Stimulated activated CD4-positive, alpha-beta T cell treated with anti-CD3 and anti-CD28 coated beads, Interleukin-12 subunit alpha, Interleukin-12 subunit beta, amount 100 ng/mL, for 24 hours (primary cell): ENCODE measurements at places on chromosomes 2 and 18.

GRCh38 chr2:187917535-187917934 lies 363.3 kb upstream of the TFPI start:
- no peak for DNase-seq

DNA sequence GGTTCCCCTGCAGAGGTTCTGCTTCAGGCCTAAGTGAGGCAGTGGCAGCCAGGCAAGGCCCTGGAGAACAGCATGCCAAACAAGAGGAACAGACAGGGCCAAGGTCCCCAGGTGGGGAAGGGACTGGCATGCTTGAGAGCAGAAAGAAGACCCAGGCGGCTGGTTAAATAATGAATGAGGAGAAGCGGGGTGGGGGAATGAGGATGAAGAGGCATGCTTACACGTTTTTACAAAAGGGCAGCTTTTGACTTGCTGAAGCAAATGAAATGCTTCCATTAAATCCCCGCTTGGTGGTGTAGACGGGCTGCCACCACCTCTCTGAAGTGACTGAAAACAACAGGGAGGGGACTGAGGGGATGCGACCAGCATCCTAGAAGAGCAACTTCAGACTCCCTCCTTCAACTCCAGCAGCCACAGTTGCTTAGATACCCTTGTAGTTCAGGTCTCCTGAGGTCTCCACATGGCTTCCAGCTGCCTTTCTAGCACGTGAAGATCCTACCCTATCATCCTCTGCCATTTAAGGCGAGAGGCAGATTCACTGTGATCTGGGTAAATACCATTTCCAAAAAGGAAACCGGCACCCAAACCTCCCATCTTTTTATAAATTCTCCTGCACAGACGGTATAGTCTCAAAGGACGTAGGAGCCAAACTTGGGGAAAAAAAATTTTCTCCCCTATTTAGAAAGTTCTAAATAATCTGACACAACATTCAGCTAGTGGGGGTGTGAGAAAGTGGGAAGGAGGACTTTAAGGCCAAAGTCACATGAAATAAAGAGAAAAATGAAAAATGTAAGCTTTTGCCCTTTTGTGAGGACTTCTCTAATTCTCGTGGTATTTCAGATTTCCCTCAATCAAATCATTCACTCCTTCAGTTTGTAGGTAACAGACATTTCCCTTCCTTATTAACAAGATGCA lies 65.6 kb downstream of the CACNB4 start:
- DNase-seq = no peak

DNA sequence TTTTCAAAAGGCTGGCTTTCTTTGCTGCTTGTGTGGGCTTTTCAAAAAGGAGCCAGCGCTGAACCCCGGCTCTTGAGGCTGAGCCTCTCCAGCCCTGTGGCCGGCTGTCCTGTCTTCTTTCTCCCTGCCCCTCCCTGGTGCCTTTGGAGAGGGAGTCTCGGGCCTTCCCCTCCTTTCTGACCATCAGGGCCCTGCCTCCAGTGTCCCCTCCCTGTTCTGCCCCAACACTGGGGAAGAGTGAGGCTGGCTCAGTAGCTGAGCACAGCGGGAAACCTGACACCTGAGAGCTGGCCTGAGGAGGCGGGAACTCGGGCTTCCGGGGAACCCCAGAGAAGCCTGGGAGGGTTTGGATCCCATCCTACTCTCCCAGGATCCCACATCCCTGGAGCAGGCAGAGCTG lies 232.1 kb downstream of the LOXHD1 start:
- no peak for DNase-seq

DNA sequence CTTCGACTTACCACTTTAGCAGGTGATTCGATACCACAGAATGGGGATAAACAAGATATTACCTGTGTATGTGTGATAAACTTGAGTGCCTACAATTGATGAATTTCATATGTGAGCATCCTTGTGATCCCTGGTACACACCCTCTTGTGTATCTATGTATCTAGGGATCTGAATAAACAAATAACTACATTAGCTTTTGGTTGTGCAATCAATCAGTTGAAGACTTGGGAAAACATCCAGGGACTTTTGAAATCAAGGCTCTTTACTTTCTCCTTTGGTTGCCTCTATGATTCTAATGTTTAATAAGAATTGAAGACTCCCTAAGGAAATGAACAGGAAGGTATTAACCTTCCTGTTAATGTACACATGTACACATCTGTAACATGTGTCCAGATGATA lies 97.3 kb upstream of the DCC start:
- no peak for DNase-seq

GRCh38 chr2:64085936-64086335 lies 58.3 kb downstream of the PELI1 start:
- no peak for DNase-seq

DNA sequence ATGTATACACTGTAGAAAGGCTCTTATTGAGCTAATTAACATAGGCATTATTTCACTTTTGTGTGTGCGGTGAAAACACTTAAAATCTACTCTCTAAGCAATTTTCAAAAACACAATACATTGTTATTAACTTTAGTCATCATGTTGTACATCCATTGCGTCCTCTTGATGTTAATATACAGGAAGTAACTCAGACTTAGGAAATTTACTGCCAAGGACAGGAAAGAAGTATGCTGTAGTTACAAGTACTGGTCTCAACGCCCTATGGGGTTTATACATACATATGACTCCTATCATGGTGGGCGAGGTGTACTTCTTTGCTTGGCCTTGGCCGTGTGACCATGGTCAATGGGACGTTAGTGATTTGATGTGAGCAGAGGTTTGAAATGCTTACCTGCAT lies 15.5 kb downstream of the SCTR start:
- DNase-seq = no peak

GRCh38 chr18:11871501-11871900 lies 20.3 kb downstream of the CHMP1B start:
- no peak for DNase-seq

DNA sequence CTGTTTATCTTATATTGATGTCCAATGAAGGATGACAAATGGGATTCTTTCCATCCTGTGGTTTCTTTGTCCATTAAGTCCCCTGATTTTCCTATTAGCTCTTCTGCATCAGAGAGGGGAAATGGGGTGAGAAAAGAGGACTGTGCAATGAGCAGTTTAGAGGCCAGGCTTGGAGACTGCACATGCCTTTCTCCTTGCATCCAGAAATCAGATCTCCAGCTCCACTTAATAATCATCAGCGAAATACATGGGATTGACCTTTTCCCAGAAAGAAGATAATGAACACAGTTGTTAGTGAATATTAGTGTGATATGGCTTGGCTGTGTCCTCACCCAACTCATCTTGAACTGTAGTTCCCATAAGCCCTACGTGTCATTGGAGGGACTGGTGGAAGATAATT lies 697.4 kb downstream of the CBLN2 start:
- DNase-seq = no peak

DNA sequence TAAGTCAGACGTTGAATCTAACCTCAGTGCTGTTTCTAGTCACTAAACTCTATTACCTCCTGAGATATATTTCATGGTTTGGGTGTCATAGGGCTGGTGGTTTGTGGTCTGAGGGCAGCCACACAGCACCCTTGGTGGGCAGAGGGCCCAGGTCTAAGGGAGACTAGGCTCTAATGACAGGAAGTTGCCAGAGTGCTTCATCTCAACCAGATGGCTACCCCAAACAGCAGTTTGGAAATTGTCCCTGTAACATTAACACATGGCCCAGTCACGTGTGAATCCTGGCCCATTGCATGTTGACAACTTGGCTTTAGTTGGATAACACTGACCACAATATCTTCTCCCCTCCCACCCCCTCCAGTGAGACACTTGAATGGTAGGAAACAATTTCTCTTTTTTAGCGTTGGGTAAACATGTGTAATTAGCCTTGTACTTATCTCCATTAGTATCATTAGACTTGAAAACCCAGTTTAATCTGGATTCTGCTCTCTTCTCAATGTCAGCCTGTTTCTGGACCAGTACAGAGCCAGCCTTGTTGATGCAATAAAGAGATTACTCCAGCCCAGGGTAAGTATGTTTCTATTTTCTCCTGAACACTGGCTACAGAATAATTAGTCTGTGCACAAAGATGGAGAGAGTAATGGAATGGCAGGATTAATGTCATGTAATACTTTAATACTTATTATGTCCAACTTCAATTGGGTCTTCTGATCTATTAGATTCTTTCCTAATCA lies 187.8 kb upstream of the SIX3 start:
- no peak for DNase-seq

- DNase-seq = no peak
These were observed 24.1 kb downstream of the TFPI start for GRCh38 chr2:187529977-187530721.

- no peak for DNase-seq
These were observed 725.8 kb downstream of the TSN start for GRCh38 chr2:122481244-122481622.

- no peak for DNase-seq
These were observed 113.3 kb downstream of the SCG2 start for GRCh38 chr2:223488814-223489213.

DNA sequence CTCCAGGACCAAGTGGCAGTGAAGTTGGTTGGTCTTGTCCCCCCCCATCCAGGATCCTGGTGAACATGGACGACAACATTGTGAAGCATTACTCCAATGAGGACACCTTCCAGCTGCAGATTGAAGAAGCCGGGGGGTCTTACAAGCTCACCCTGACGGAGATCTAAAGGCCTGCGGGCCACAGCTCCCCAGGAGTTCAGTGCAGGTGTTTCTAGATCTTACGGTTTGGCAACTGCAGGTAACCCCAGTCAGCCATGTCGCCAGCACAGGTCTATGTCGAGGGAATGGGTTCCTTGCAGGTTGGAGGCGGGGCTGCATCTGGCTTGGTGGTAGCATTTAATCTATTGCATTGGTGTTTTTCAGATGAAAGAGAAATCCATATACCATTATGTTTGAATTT lies 42.8 kb upstream of the KLF11 start:
- DNase-seq = no peak

DNA sequence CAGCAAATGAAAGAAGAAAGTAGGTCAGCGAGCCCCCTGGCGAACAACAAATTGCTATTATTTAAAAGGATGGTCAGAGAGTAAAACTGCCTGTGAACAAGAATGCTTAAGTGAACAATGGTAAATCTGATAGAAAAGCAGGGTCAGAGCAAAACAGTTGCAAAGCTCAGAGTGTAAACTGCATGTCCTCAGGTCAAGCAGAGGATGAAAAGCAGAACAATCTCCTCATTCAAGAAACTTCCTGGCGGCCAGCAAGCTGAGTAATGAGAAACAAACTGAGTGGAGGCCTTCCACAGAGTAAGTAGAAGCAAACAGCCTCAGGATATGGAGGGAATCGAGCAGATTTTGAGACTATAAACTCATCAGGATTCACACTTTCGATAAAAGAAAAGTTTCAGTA lies 117.9 kb downstream of the PPP1R1C start:
- DNase-seq = no peak

DNA sequence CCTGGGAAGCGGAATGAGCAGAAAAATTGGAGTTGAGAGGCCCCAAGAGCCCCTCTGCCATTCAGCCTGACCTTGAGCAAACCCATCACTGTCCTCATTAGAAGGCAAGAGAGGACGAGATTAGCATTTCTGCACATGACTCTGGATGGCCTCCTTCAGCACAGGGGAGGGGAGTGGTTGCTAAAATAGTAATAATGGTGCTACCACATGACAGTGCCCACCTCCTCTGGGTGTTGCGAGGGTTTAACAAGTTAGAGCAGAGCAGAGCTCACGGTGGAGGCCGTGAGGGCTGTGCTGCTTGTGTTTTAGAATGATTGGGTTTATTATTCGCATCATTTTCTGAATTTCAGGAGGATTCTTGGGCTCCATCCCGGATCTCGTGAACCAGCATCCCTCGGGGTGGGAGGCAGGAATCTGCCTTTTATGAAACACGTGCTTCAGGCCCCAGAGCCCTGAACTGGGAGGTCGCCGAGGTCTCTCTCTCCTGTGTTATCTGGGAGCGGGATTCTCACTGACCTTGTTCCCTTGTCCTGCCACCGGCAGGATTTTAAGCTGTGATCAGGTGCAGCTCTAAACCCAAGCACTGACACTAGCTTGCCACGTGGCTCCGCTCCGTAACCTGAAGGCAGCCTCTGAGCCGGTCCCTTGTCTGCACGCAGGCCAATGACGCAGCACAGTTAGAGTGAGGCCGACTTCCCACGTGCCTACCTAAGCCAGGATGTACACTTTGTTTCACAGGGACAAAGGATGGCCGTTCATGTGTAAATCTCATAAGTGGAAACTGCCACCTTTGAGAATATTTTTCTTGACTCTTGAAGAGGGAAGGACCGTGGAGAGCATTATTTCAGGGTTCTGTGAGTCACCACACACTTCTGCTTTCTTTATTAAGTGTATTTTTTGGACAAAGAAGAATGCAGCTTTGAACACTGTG lies 142.3 kb downstream of the ACOXL start:
- DNase-seq = no peak

DNA sequence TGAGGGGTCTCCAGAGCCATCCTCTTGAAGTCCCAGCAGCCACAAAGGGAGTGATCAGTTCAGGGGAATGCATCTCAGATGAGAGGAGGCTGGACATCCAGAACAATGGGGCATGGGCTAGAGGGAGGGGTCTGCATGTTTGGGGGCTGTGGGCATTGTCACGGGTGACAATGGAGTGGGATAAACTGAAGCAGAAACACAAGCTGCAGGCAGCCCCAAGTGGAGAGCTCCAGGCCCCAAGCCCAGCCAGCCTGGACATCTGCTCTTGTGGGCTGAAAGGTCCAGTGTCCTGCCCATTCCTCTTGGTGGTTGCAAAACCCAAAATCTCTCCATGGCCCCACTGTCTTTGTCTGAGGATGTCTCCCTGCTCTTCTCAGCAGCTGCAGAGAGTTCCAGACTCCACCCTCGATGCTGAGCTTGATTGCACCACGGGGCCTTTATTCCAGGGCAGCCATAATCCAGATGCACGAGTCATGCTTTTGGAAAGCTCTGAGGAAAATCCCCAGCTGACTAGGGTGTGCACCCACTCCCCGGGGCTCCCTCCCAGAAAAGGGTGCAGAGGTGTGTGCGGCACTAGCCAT lies 149.4 kb downstream of the TNS1 start:
- no peak for DNase-seq

DNA sequence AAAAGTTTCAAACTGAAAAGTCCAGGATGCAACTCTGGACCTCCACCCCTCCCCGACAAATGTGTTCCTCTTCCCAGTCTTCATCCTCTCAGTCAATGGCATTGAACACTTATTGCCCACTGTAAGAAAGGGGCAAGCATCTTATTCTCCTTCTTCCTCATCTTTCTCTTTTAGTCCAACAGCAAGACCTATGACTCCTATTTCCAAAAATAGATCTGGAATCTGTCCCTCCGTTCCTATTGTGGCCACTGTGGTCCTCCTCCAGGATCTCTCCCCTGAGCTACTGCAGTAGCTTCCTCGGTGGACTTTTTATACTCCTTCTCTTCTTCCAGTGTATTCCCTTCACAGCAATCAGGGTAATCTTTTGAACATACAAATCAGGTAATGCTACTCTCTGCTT lies 28.0 kb upstream of the ARHGAP25 start:
- DNase-seq = no peak
